ENCODE measurements at places on chromosomes 5 and 9. TPM values are rescaled to one million over a fixed set of nuclear protein-coding genes. Genes with fewer than 3 reads are reported as not detected.

GRCh38 chr5:143072734-143073133, 302.6 kb downstream of the ARHGAP26 start:
- H3K4me1 ChIP-seq = no peaks in the 10 kb centered on the region
- DNase-seq = no peak
- no peaks in the 10 kb centered on the region for H3K36me3 ChIP-seq
- H3K27me3 ChIP-seq = no peaks in the 10 kb centered on the region
- no peak overlapping the region for H3K27ac ChIP-seq

- H3K4me1 ChIP-seq = no peaks in the 10 kb centered on the region
- no peaks in the 10 kb centered on the region for H3K27me3 ChIP-seq
- H3K27ac ChIP-seq = no peak overlapping the region
- H3K36me3 ChIP-seq = no peaks in the 10 kb centered on the region
These were observed 50.8 kb upstream of the ASTN2 start for GRCh38 chr9:117465706-117466105.

DNA sequence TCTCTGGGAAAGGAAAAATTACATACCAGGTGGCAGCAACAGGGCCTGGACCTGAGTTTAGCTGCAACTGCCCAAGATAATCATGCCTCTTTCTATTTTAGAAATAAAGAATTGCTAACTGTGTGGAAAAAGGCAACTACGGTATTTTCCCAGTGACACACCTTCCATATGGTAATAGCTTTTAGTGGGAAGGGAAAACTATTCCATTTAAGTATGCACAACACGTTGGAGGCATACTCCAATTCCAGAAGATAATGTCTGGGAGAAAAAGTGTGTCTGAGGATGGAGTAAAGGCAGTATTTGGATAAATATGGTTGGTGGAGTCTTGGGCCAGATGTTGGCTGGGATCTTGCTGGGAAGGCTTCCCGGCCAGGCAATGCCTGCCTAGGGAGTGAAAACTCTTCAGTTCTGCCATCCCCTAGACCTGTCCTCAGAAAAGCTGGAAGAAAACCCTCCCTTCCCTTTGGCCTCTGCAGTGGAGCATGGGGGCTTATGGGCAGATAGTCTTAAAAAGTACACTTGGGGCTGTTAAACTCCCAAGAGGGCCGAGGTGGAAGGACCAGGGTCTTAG, 40.6 kb downstream of the SH3PXD2B start:
- no peak overlapping the region for H3K27ac ChIP-seq
- no peaks in the 10 kb centered on the region for H3K4me1 ChIP-seq
- no peaks in the 10 kb centered on the region for H3K27me3 ChIP-seq
- H3K4me3 ChIP-seq = no peak overlapping the region

GRCh38 chr9:135079676-135080075, 7.8 kb upstream of the OLFM1 start:
- no peaks in the 10 kb centered on the region for H3K4me1 ChIP-seq
- no peak overlapping the region for H3K27ac ChIP-seq
- no peak for DNase-seq
- H3K27me3 ChIP-seq = no peaks in the 10 kb centered on the region
- no peaks in the 10 kb centered on the region for H3K36me3 ChIP-seq

GRCh38 chr5:134084570-134084969, 29.9 kb upstream of the TCF7 start:
- no peak overlapping the region for H3K27ac ChIP-seq
- no peaks in the 10 kb centered on the region for H3K27me3 ChIP-seq
- no peak overlapping the region for H3K4me3 ChIP-seq
- peaks cover 93% of the 10 kb centered on the region for H3K4me1 ChIP-seq
- no peak for DNase-seq
- H3K36me3 ChIP-seq = no peaks in the 10 kb centered on the region

Gene PCDHGB1
- total RNA-seq = 0.17 TPM

All from CD4-positive, alpha-beta memory T cell (primary cell).